ENCODE measurements at places on chromosomes 5 and 9.

- no peak for DNase-seq
Measured at GRCh38 chr9:111195766-111196165, 134.3 kb downstream of the OR2K2 start.

DNA sequence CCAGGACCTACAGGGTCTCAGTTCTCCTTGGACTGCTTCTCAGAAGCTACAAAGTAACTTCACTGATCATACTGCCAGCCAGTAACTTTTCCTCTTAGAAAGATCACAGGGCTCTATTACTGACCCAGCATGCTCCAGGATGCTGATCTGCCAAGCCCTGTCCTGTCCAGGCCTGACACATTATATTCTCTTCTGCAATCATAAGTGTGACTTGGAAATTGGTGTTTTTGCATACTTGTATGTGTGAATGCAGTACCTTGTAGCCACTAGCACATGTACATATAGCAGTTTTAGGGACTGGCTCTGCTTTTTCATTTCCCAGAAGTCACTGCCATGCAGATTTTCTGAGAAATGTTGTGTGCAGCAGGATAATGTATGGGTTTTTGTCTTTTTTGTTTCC is 40.1 kb upstream of the CCNH start:
- DNase-seq: no peak

DNA sequence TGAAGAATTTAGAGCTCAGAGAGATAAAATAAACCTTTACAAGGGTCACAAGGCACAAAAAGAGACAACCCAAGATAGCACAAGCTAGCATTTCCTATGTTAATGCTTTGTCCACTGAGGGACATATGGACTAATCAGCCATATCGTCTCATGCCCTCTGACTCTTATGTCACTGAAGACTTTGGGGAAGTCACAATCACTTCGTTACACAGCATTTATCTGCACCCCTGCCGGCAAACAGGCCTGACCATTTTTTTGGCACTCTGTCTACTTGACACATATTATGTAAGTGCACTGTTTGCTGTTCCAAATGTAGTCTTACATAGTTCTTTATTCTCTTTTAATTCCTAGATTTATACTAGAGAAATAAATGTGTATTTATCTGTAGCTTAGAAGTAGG is 13.9 kb upstream of the BNC2 start:
- no peak for DNase-seq

DNA sequence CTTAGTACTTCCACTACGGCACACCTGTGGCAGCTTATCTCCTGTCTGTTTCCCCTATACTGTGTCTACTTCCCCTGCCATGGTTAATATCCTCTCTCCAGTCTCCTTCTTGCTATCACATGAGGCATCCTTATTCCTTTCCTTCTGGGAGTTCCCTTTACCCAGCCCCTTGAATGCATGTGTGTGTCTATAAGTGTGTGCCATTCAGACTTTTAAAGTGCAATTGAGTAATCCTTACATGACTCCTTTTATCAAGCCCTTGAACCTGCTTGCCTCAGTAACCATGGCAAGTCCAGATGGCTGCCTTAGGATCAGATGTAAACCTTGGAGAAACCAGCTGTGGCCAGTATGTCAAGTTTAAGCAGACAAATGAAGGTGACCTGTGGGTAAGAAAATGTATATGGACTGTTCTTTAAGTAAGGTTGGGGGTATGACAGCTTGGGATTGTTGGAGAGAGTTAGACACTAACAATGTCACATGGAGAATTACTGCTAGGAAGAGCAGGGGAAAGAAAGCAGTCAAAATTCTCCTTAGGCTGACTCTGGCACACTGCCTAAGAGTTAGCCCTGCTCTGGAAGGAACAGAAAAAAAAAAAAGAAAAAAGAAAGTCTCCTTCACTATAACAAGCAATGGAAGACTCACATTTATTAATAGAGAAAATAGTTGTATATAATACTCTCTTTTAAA is 142.1 kb downstream of the HINT1 start:
- DNase-seq: peak; percentile 4

- no peak for DNase-seq
Measured at GRCh38 chr9:16527573-16527972, 342.9 kb downstream of the BNC2 start.

- DNase-seq: no peak
Measured at GRCh38 chr5:179764056-179764455, 29.7 kb upstream of the LTC4S start.

DNA sequence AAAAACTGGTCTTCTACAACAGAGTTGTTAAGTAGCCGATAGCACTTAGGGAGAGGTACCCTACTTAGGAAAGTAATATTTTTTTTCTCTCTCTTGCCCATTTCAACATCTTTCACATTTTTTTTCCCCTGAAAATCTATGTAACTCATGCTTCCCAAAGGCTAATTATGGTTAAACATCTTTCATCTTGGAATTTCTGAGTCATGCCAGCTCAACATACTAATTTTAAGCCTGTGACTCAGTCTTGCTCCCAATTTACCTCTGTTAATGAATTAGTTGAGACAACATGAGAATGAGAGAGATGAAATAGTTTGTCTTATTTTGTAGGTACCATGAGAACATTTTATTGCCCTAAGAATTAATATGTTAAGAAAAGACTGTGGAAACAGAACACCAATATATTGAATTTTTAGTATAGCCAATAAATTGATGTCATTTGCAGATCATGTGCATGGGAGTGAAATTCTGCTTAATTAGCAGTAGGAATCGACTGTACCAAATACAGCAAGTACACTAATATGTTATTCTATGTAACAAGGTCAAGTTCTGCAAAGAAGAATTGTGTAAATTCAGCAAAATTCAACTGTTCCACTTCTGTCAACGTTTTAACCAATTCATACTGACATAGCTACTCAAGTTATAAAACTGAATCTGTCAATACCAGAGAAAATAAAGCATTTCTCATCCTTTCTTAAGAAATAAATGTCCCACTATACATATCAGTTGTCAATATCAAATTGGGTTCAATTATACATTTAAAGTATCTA is 550.0 kb downstream of the PTPRD start:
- DNase-seq: no peak

DNA sequence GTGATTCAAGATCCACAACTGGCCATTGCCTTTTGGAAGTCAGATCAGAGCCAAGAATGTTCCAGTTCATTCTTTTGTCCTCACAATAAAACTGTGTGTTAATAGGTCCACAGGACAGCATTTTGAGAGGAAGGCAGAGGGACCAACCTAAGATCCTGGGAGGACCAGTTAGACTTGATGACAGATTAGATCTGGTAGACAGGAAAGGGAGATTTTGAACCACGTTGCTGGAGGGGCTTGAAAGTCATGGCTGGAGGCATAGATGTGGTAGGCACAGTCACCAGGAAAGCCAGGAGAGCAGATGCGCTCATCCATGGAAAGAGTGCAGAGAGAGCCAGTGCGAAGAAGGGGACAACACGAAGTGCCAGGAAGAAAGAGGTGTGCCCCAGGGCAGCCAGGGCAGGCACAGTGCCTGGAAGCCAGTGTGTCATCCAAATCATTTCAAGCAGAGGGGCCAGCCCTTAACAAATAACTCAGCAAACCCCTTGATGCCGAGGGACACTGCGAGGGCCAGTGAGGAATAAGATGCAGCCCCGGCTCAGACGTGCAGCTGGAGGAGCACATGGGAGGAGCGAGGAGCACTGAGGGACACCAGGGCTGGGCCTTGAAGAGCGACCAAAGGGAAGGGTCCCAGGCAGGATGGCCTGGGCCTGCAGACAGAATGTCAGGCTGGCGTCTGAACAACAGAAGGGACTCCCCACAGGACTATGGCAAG is 12.8 kb upstream of the SLC2A8 start:
- no peak for DNase-seq

DNA sequence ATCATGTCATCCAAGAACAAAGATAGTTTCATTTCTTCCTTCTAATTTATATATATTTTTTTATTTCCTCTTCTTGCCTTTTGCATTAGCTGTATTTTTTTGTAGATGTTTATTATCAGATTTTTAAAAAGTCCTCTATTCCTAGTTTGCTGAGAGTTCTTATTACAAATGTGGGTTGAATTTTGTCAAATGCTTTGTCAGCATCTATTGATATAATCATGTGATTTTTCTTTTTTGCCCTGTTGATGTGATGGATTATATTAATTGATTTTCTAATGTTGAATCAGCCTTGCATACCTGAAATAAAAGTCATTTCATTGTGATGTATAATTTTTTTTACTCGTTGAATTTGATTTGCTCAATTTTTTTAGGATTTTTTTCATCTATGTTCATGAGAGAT is 46.9 kb downstream of the FOXB2 start:
- no peak for DNase-seq

- DNase-seq: no peak
Measured at GRCh38 chr5:149930043-149930748, 14.4 kb downstream of the PDE6A start.

DNA sequence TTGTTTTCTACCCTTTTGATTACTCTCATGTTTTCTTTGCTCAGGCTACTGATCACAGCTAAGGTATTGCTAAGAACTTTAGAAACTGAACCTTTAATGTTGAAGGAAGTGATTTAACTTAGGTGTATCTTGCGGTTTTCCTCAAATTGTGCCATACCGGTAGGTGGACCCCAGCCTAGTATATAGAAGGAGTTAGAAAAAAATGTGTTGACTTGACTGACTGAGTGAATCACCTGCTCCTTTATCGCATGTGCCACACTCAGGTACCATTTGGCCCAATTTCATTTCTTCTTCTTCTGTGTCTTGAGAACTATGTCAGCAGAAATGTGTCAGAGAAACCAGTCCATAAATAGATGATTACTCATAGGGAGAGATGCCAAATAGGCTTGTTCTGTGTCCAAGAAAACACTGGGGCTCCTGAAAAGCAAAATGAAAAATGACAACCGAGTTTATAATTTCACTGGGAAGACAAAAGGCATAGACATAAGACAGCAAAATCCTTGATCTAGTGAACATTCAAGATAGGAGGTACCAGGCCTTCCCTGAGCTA is 19.4 kb downstream of the PLPPR1 start:
- DNase-seq: no peak

- DNase-seq: no peak
Measured at GRCh38 chr9:87212605-87213021, 265.3 kb upstream of the GAS1 start.

DNA sequence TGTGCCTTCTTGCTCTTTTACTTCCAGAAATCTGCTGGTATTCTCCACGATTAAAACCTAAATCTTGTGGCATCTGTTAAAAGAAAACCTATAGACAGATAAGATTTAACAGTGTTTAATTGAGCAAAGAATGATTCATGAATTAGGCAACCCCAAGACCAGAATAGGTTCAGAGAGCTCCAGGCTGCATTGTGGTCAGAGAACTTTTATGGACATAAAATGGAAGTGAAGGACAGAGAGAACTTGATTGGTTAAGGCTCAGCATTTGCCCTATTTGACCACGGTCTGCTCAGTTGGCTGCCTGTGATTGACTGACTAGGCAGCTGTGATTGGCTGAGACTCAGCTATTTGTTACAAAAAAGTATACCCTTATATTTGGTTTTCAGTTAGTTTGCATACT is 10.4 kb upstream of the SLC36A2 start:
- no peak for DNase-seq

DNA sequence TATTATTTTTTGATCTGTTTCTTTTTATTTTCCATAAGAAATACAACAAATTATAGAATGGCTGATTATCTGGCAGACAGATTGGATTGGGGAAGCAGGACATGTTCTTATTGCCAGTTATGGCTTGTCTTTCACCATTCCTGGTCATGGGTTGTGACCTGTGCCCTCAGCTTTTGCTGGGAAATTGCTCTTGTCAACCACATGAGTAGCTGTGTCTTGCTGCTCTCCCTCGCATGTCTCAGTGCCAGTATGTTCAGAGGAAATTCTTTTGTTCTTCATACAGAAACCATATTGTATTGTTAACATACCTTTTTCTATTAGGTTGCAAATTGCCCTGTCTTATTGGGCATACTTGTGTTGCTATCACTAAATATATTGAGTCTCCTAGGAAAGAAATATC is 344.1 kb downstream of the OSTF1 start:
- no peak for DNase-seq

- no peak for DNase-seq
Measured at GRCh38 chr5:125065741-125066140, 319.3 kb upstream of the ZNF608 start.

- no peak for DNase-seq
Measured at GRCh38 chr5:179307013-179307800, 38.1 kb downstream of the ADAMTS2 start.

DNA sequence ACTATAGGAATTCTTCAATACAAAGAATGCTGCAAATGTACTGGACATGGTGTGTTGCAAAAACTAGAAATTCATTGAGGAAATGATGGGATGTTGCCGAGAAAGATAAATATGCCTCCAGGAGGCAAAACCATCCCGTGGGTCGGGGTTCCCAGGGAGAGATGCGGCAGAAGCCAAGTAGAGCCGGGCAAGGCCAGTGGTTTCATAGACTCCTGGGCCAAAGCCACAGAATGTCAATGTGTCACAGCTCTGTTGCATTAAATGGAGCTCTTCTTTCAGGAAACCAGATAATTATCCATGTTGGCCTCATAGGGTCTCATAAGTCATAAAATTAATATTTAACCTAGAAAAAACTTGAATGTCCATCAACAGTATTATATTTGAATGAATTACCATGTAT is 419.5 kb upstream of the CDH10 start:
- no peak for DNase-seq

- DNase-seq: no peak
Measured at GRCh38 chr9:27019589-27019988, 14.1 kb upstream of the LRRC19 start.

DNA sequence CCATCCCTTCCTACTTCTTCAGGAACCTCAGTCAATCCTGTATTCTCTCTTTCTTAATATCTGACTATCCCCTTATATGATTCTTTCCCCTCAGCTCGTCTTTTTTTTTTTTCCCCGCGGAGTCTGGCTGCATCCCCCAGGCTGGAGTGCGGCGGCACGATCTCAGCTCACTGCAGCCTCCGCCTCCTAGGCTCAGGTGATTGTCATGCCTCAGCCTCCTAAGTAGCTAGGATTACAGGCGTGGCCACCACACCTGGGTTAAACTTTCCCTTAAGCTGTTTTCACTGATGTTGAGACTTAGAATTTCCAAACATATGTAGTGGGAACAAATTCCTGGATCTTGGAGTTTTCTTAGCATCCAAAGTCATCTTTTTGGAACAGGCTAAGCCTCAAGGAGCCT is 13.3 kb upstream of the RUSC2 start:
- DNase-seq: no peak

GRCh38 chr5:39055027-39055767 is 19.0 kb downstream of the RICTOR start:
- DNase-seq: no peak

DNA sequence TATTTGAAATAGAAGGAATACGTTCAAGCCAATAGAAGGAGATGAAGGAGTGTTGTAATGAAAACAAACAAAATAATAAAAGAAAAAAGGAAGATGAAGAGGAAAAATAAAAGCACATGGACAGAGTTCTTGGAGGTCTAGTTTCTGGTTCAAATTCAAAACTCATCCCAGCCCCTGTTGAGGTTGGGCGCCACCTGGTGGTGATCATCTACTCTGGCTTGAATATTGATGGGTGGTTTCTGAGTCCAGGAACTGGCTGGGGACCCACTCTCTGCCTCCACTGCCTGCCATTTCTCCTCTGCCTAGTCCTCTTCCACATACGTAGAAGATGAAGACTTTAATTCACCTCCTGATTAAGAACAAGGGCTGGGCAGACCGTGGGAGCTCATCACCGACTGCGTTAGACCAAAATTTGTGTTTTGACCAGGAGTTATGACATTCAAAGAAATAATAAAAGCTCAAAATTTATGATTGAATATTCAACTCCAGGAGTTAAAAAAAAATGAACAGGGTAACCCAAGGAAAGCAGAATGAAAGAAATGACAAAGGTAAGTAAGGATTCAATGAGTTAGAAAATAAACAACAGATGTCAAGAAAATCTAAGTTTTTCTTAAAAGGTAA is 99.0 kb upstream of the SLC1A3 start:
- peak; percentile 82 for DNase-seq
